ENCODE measurements at places on chromosomes 6 and 20.

GRCh38 chr20:37413023-37413334 lies 67.0 kb downstream of the SRC start:
- DNase-seq, result no peak

DNA sequence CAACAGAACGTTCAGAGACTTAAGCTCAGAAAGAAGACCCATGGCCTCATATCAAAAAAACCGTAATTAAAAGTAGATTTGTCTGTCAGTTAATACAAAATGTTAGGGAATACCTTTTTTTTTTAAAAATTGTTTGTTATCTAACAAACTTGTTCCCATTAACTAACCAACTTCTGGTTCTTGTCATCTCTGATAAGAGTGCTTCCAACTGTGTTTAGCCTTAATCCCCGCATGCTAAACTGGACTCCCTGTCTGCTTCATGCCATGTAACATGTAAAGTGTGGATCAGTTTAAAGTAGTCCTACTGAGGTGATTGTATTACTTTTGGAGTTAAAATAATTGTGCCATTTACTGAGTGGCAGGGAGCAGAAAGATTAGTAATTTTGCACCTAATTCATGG lies 6.3 kb downstream of the JARID2 start:
- no peak for DNase-seq

DNA sequence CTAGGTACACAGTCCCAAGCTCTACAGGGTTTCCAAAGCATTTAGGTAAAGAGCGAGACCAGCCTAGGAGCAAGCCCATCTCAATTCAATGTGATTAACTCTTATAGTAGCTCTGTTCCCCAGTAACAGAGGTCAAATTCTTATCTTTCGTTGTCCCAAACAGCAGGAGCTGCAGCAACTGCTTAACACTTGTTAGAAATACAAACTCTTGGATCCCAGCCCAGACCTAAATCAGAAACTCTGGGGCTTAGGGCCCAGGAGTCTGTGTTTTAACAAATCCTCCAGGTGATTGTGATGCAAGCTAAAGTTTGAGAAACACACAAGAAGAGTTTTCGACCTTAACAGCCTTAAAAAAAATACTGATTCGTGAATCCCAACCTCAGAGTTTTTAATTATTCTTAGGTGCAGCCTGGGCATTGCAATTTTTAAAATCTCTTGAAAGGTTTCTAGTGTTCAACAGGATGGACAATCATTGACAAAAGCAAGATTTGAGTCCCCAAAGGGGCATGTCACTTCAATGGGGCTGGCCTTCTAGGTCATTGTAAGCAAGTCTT lies 127.4 kb upstream of the HCRTR2 start:
- DNase-seq, result no peak

GRCh38 chr6:161411265-161411944 lies 137.5 kb upstream of the AGPAT4 start:
- no peak for DNase-seq

- no peak for DNase-seq
Measured at GRCh38 chr20:36967636-36968035, 16.1 kb upstream of the SAMHD1 start.

DNA sequence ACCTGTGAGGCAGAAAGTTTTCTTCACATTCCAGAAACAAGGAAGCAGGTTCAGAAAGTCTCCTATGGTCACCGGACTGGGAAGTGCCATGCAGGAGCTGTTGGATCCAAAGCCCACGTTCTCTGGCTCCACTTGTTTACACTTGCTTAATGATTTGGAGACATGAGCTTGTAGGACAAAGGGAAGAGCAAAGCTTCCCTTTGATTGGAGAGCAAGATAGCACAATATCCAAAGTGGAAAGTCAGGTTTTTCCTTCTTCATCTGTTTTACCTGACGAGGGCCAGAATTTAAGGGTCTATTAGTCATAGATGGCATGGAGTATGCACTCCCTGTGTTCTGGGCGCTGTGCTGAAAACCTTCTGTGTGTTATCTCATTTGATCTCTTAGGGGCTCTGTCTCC lies 81.2 kb downstream of the PDE7B start:
- DNase-seq, result no peak

Data from neuronal stem cell (in vitro differentiated cells).